ENCODE measurements at places on chromosomes 16 and 17.

DNA sequence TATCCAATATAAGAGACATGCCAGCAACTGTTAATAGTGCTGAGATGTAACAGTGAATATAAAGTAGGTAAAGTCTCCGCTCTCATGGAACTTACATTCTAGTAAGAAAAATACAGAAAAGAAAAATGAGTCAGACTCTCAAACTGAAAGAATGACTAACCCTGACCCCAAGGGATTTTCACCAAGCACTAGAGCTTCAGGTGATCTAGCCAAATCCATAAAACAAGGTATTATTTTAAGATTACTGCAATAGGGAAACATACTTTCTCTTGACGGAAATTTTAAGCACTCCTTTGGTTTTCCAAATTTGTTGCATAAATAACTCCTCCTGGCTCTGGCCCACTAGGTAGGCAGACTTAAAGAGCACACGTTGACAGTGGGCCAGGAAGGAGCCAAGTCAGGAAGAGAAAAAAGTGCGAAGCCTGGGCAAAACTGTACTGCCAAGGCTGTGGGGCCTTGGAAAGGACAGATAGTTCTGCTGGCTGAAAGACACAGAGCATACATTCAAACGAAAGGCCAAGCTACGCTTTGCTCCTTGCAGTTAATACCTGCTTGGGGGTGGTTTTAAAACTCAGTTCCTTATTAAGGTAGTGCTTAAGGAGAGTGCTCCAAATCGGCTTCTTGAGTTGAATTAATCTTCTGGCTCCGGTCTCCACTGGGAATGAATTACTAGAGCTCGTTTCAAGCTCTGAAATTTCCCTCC is 1.4 kb downstream of the GOT2 start:
- DNase-seq = no peak

GRCh38 chr17:65667656-65668055 is 106.2 kb upstream of the AXIN2 start:
- DNase-seq = no peak

DNA sequence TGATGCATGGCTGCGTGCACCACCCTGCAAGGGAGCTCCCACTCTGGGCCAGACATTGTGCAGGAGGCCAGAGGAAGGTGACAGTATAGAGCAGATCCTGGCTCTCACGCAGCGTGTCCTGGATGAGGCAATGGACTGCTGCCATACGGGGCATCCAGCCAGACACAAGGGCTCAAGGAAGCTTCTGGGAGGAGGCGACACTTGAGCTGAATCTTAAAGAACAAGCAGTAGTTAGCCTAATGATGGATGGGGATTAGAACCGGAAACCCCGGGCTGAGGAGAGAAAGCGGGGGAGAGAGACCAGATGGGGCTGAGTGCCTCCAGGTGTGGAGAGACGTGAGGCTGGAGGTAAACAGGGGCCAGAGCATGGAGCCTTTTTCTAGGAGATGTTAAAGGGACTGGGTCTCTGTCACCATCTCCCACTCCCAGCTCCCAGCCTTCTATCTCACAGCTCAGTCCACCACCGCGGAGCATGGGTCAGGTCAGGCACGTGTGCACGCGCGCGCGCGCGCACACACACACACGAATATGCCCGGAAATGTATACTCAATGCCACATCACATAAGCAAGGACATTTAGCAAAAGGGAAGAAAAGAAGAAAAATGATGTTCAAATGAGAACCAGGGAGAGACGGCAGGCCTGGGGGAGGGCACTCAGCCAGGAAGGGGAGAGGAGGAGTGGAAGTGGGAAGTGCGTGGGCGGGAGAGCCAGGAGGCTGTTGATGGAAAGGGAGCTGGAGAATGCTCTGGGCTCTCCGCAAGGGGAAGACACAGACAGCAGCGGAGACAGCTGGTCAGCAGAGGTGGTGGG is 46.3 kb downstream of the CCDC42 start:
- DNase-seq = no peak

DNA sequence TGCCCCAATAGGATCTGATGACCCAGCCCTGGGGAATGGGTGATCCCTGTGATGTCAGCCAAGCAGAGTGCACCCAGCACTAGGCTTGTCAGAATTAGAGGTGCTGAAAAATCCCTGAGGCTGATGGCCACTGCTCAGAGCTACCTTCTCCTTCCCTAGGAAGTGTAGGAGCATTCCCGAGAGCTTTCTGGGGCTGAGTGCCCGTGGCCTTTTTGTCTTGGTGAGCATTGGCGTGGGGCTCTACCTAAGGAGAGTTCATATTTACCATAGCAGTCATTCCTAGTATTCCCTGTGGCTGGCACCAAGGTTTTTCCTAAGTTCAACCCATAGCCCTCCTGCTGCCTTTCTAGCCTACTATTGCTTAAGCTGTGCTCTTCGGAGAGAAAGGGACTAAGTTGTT is 22.6 kb upstream of the ARHGAP23 start:
- no peak for DNase-seq

- peak; percentile 4 for DNase-seq
Observed at GRCh38 chr16:55912022-55912421, 36.8 kb upstream of the CES5A start.

DNA sequence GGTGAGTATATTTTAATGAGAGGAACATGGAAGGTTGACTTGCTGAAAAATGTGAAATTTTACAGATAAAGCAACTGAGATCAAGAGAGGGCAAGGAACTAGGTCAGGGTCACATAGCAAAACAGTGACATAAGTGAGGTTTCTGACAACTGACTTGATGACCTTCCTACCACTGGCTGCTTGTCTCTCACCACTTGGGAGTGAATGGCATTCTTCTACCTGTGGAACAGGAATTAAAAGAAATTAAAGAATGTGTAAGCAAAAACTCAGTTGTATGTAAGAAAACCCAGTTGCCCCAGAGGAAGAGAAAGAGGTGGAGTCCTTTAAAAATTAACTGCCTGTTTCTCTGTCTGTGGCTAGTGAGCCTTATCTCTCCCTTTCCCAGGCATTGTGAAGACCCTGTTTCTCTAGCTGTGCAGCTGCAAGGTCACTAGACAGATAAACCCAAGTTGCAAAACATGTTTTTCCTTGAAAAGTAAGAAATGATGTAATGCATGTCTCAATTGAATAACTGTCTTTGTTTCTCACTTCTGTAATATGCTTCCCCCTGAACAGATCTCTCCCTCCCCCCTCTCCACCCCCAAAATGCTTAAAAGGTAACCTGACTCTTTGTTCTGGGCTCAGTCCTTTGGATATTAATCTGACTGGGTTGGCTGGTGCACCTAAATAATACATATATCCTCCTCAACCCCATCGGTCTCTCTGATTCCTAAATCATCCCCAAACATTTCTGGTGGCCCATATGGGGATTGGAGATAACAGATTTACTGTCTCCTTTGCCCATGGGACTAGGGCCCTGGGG is 23.4 kb downstream of the ACSM1 start:
- no peak for DNase-seq

GRCh38 chr16:85552980-85553435 is 60.1 kb upstream of the GSE1 start:
- no peak for DNase-seq

- peak; percentile 69 for DNase-seq
Observed at GRCh38 chr17:6070430-6070912, 292 bp downstream of the WSCD1 start.

DNA sequence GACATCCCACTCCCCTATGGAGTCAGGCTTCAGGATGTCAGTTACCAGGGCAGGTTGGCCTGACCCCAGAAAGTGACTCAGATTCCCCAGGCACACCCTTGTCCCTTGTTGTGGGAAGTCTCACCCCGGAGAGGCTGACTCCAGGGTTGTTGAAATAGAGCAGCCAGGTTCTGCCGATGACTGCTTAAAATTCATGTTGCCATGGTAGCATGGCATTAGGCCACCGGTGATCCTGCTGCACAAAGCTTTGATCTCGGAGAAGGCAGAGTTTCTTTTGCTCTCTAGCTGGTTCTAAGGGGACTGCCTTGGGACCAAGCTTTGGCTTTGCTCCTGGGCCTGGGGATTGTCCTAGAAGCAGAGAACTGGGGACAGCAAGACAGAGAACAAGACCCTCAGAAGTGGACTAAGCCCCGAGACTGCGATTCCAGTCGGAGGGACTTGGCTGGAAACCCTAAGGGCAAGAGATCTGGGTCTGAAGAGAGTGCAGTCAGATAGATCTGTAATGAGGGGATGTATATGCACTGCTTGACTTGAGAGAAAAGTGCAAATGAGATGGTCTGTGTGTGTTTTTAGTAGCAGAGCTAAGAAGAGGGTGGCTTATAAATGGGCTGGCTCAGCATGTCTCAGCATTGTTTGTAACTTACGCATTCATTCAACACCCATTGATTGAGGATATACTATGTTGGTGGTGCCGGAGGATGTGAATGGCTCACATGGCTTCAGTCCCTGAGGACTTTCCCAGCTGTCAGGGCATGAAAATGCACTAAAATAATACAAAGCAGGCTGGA is 106.9 kb downstream of the RGS9 start:
- DNase-seq = no peak

DNA sequence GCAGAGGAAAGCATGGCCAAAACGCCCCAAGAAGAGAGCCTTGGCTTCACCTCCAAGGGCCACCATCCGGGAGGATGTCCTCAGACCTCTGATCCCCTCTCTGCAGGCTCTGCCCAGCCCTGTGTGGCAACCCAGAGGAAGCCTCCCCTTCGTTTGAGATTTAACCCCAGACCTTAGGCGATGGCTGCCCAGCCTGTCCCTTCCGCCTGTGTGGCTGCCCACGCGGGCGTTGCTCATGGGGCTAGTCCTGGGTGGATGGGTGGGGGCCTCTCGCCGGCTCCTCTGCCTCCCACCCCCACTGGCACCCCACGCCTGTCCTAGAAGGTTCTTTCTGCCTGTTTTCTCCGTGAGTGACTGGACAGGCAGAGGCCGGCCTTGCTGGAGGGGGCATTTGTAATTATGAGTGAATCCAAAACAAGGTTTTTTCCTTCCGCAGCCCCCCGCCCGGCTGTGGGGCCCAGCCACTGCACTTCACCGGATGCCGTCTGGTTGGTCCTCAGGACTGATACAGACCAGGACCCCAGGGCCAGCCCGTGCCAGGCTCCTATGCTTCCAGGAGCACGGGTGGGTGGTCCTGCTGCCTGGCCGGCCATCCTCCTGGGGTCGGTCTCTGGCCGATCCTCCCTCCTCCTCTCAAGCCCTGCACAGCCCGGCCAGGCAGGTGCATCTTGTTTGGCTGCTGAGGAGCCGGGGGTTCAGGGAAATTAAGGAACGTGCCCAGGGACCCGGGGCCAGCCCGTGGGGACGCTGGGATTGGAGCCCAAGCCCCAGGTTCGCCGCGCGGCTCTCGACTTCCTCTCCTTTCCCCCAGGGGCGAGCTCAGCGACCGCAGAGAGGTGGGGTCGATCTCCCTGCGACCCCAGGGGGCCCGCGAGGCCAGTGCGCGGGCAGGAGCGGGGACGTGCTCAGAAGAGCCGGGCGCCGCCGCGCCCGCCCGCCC is at the start of gene TMEM235:
Gene TMEM235 (plus strand): TSS at position 636 of the 940 bp plus-strand sequence. CDS start 393 bp downstream, outside the sequence.
- peak; percentile 37 for DNase-seq

- no peak for DNase-seq
Observed at GRCh38 chr17:28682655-28683054, 20.6 kb downstream of the SUPT6H start.

DNA sequence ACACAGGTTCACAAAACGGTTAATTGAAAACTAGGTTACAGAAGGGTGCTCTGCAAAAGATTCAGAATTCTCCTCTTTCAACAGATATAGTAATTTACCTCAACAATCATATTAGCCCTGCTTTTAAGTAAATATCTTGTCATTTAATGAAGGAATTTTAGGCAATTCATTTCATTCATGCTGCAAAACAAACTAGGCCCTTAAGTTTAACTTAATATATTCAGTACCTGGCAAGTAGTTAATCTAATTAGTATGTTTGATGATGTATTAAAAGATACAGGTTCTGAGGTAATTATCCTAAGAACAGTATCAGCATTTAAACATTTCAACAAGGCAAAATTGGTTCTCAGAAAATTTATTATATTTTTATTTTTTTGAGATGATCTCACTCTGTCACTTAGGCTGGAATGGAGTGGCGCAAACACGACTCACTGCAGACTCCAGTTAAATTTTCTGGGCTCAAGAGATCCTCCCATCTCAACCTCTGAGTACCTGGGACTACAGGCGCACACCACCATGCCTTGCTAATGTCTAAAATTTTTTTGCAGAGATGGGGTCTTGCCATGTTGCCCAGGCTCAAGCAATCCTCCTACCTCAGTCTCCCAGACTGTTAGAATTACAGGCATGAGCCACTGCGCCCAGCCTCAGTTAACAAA is 44.9 kb downstream of the SMURF2 start:
- DNase-seq = no peak

DNA sequence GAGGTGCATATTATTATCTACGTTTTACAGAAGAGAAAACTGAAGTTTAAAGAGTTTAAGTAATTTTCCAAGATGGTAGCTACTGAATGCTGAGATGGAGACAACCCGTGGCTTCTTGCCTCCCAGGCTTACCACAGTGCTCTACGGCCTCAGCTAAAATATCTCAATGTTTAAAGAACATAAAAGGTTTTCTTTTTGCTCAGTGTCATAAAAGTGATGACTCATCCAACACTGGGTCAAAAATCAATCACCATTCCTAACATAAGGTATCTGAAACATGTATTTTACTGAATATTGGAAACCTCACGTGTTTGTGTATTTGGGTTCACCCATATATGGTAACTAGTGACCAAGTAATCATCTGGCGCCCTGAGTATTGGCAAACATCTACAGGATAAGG is 18.4 kb downstream of the ABCA9 start:
- DNase-seq = no peak

DNA sequence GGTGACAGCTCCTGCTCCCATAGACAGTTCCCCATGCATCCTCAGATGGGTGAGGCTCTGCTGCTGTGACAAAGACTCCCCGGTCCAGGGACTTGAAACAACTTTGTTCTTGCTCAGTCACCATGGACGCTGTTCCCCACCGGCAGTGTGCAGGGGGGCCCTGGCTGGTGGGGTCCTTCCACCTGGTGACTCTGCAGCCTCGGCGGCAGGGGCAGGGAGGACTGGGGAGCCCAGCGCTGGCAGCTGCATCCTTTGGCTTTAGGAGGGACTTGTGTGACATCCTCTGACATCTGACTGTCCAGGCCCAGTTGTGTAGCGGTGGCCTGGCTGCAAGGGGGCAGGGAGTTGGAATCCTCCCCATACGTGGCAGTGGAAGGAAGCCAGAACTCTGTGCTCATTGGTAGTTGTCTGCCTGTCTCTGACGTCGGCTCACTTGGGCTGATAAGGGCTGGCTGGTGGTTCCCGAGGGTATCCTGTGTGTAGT is 107.3 kb downstream of the CMIP start:
- DNase-seq = no peak

- no peak for DNase-seq
Observed at GRCh38 chr16:2148714-2149629, 547 bp downstream of the RAB26 start.
